Stimulated activated CD4-positive, alpha-beta T cell treated with anti-CD3 and anti-CD28 coated beads, Interleukin-2, amount 100 ng/mL, for 48 hours (primary cell): ENCODE measurements at places on chromosomes 1 and 21.

DNA sequence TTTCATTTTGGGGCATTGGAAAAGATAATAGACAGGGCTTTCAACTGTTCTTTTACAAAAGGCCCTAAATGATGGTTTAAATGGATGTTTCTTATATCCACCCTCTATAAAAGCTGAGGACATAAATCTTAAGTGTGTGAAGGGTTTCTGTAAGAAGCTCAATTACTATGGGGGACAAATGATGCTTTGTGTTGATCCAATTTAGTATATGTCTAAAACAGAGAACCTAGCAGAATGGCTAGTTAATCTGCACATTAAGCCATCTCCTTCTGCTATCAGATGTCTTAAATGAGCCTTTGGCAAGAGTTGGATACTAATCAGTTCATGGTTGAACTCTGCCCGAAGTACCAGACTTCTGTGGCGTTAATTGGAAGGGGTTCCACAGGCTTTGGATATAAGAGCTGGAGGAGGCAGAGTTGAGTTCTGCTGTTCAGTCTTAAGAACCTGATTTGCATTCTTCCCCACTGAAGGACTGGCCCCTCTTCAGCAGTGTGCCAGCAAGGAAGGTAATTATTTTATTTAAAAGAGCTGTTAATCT, 43.1 kb downstream of the PTGFRN start:
- DNase-seq, result no peak

DNA sequence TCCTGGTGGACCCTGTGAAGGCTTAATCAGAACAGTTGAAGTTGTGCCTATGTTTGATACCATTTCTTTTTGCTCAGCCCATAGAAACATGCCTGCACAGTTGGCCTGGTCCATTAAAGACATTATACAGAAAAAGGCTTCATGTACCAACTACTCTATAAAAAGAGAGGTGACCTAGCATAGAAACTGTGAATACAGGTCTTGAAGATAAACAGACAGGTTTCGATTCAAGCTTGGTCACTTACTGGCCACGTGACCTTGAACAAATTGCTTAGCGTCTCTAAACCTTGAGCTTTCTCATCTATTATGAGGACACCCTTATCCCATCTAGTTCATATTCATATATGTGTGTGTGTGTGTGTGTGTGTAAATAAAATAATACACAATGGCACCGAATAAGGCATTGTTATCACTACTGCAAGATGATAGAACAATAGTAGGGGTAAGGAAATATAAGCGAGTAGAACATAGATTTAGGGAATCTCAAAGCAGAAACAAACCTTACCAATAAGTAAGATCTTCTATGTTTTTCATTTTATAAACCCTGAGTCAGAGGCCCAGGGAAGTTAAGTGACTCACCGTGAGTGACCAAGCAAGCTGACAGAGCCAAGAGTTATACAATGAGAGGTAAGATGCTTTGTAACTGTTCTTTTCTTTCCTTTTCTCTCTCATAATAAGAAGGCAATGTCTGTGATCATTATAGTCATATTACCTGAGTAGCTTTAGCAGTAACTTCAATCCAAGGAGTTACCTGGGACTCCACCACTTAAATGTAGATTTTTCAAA, 476.8 kb upstream of the DEPDC1 start:
- DNase-seq, result no peak

- DNase-seq, result no peak
Observed at GRCh38 chr1:935751-936231, 12.1 kb downstream of the SAMD11 start.

DNA sequence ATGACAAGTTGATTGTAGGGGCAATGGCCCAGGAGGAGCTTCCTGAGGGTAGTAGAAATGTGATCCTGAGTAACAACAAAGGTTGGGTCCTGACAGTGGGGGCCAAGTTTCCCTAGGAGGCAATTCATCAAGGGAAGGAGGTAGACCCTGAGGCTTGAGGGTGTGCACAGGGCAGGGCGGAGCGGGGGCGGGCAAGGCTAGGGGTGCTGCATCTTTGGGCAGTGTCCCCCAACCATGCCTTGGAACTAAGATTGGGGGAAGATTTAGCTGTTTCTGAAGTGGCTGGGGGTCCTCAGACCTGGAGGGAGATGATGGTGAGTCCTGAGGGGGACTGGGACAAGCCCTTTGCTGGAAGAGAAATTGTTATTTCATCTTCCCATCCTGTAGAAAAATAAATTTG, 50.9 kb downstream of the HUNK start:
- DNase-seq, result no peak

GRCh38 chr1:20711285-20712214, 6.3 kb downstream of the KIF17 start:
- DNase-seq, result no peak

- no peak for DNase-seq
Observed at GRCh38 chr1:231603598-231604275, 22.9 kb upstream of the DISC1 start.

GRCh38 chr1:32400876-32401631, 6.8 kb upstream of the BSDC1 start:
- DNase-seq, result peak; percentile 62
